Left cardiac atrium (tissue), 4 donors: ENCODE measurements at places on chromosomes 2 and 18. TPM values are rescaled to one million over a fixed set of nuclear protein-coding genes. Genes with fewer than 3 reads are reported as not detected.

The STK36 gene
- total RNA-seq, result 10.0 TPM

The CYS1 gene
- total RNA-seq, result 3.5 TPM

The CPLX4 gene
- not detected for total RNA-seq

The TET3 gene
- total RNA-seq, result 4.3 TPM

- peak; percentile 87 for DNase-seq
Measured at GRCh38 chr2:218398437-218399390, 954 bp upstream of the CTDSP1 start.

- no peak for DNase-seq
Measured at GRCh38 chr2:129880309-129880708, 99.2 kb upstream of the RAB6C start.

DNA sequence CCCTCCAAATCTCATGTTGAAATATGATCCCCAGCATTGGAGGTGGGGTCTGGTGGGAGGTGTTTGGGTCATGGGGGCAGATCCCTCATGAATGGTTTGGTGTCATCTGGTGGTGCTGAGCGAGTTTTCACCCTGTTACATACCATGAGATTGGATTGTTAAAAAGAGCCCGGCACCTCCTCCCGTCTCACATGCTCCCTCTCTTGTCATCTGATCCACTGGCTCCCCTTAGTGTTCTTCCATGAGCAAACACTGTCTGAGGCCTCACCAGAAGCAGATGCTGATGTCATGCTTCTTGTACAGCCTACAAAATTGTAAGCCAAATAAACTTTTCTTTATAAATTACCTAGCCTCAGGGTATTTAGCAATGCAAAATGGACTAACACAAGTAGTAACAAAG, 405.0 kb upstream of the SLC39A10 start:
- DNase-seq, result no peak

GRCh38 chr2:175168564-175168945, 552 bp upstream of the ATF2 start:
- no peak for DNase-seq

DNA sequence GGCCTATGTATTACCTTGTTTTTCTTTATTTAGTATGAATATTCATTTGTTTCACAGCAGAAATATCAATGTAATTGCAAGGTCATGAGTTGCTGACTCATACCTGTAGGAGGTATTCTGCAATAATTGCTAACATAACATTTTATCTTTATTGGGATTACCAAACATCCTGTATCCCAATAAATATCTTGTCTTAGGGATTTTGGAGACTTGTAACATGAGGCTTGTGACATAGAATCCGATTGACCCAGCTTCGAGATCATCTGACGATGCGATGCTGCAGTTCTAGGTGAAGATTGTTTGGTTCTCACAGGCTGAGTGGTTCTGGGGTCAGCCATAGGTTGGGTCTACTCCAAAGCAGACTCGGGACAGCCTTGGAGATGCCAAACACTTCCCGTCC, 133.4 kb upstream of the RND3 start:
- no peak for DNase-seq

- DNase-seq, result no peak
Measured at GRCh38 chr2:230984393-230985220, 11.3 kb upstream of the SPATA3 start.

GRCh38 chr18:75100832-75101630, 107.9 kb downstream of the PTGR3 start:
- DNase-seq, result no peak
